ENCODE measurements at places on chromosomes 7 and 10.

GRCh38 chr10:124423813-124424212 is 5.1 kb upstream of the OAT start:
- DNase-seq, result no peak

DNA sequence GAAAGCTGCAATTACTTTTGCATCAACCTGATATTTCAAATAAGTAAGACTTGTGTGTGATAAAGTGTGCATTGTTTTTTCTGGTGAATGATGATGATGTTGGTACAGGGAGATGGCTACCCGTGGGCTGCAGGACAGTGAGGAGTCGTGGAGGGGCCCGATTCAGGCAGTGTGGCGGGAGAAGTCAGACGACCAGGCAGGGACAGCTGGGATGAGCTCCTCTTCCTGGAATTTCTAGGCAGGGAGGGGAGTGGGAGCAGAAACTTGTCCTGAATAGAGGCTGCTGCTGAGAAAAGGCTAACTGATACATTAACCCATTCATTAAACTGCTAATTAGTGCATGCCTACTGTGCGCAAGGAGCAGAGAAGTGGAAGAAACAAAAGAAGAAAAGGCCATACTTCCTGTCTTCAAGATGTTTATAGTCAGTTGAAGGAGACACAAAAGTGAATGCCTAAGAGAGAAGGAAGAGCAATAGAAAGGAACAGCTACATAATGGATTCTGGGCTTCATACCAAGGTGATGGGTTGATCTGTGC is 9.3 kb upstream of the GATAD1 start:
- no peak for DNase-seq

DNA sequence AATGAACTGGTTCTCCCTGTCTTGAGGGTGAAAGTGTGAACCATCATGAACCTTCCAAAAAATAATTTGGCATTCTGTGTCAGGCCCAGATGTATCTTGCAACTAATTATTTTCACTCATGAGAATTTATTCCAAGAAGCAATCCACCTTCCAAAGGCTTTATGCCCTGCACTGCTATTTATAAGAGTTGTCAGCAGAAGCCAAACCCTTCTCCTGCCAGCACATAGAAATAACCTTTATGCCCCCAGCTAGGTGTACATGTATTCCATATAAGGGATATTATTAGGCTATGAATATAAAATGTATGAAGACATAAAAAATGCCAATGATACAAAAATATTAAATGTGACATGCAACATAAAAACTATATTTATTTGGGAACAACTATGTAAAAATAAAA is 69.0 kb upstream of the GDF10 start:
- no peak for DNase-seq

- DNase-seq, result no peak
Observed at GRCh38 chr7:1325646-1326510, 93.2 kb downstream of the UNCX start.

GRCh38 chr10:1043532-1043995 is 5.4 kb downstream of the IDI1 start:
- no peak for DNase-seq

DNA sequence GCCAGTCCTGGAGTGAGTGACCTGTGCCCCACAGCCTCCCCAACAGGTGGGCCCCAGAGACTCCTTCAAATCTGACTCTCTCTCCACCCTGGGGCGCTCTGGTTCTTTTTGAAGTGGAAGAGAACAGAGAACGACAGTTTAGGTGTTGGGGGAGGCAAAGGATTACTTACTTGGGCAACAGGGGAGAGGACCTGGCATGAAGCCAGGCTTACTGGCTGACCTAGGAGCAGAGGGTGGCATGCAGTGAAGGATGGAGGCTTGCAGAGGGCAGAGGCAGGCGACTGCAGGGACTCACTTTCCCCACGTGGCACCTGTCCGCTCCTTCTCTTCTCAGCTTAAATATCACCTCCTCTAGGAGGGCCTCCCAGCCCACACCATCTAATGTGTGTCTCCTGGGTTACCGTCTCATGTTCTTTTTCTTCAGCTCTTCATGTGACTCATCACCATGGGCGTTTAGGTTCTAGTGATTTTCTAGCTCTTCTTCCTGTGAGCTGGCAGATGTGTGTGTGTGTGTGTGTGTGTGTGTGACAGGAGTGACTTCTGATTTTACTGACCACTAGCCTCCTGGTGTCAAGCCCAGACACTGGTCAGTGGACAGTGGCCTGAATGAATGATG is 15.5 kb downstream of the LZTS2 start:
- DNase-seq, result peak; percentile 93

DNA sequence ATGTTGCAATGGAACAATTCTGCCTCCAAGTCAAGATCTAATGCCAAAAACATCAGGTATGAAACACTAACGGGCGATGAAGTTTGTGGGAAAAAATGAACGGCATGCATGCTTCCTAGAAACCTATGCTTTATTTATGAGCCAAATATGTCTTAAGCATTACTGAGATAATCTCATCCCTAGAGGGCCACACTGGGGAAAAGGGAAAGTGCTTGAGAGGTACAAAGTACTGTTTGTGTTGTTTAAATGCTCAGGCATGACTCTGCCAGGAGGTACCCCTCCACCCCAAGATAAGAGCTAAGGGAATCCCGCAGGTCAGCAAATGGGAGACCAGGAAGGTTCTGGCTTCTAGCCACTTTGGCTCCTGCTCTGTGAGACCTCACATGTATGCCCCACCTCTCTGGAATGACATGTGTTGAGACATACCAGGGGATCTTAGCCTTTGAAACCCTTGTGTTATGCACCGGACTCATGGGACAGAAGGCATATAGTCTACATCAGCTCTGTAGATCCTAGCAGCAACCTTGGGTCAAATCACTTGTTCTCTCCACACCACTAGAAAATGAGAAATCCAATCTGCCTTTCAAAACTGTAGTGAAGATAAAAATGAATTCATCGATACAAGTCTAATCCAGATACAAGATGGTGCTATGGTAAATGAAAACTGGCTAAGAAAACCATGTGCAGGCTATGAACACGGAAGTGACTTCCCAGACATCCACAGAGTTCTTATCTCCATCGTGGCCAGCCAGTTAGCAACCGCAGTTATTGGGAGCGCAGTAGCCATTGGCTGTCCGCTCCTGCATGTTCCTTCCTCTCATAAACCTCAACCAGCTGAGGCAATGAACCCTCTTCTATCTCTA is 61.0 kb downstream of the CREB3L2 start:
- DNase-seq, result peak; percentile 97

DNA sequence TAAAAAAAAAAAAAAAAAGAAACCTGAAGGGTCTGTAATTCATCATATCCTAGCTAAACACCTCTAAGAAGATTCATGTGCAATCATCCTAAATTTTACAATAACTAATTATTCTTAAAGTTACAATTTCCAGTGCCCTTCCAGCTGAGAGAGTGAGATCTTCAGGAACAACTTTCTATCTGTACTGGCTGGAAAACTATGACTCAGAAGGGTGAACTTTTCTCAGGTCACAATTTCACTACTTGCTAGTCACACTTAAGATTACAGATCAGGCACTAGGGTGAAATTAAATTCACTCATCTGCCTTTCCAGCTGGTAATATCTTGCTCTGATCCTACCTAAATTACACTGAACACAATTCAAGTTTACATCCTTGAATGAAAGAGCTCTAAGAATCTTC is 158.8 kb downstream of the ANK3 start:
- DNase-seq, result peak; percentile 43

- peak; percentile 59 for DNase-seq
Observed at GRCh38 chr10:76244061-76244686, 812.8 kb downstream of the LRMDA start.

- DNase-seq, result no peak
Observed at GRCh38 chr10:71599518-71599917, 120.1 kb downstream of the C10orf105 start.

GRCh38 chr10:22250897-22251660 is 33.3 kb upstream of the EBLN1 start:
- DNase-seq, result peak; percentile 33

GRCh38 chr10:49560526-49560925 is 21.6 kb upstream of the ERCC6 start:
- DNase-seq, result no peak
